Skin of body (tissue), 3 donors: ENCODE measurements at places on chromosomes 3 and 15.

- DNase-seq = peak; percentile 50
Measured at GRCh38 chr3:184155644-184156521, 706 bp downstream of the DVL3 start.

- no peak for DNase-seq
Measured at GRCh38 chr15:52392008-52392687, 96.5 kb upstream of the MYO5C start.

DNA sequence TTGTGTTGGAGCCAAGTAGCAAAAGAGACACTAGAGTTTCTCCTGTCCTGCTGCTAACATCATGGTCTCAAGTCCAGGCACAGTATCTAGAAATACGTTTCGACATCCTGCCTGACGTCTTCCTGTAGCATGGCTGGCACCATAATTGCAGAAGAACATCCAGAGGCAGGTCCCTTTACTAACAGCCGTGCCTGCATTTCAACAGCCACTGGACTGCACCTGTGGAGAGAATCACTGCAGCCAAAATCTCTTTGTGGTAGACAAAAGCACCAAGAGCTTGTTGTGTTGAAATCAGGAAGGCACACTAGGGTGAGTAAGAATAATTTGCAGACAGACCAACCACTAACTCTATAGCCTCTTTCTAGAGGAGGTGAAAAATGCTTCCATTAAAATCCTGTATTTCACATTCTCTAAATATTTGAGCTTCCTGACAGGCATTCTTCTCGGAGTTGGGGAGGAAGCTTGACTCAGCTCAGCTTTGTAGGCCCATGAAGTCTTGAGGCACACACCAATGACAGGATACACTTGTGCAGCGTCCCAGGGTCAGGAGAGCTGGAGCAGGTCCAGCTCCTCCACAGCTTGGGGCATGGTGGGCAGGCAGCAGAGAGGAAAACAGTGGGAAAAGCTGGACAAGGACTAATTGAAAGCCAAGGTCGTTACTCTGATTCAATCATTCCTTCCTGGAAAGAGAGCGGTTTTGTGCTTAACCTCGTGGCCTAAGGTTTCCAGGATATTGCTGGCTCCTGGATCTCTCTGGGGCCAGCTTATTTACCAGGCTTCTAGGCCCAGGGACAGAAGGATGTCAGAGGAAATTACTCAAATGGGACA is 244.9 kb downstream of the FAM43A start:
- peak; percentile 50 for DNase-seq

- peak; percentile 86 for DNase-seq
Measured at GRCh38 chr3:178352326-178353005, 183.8 kb upstream of the KCNMB2 start.

- DNase-seq = no peak
Measured at GRCh38 chr3:158568784-158569183, 2.2 kb upstream of the MLF1 start.

GRCh38 chr15:72426753-72427152 is 28.6 kb downstream of the TMEM202 start:
- no peak for DNase-seq

DNA sequence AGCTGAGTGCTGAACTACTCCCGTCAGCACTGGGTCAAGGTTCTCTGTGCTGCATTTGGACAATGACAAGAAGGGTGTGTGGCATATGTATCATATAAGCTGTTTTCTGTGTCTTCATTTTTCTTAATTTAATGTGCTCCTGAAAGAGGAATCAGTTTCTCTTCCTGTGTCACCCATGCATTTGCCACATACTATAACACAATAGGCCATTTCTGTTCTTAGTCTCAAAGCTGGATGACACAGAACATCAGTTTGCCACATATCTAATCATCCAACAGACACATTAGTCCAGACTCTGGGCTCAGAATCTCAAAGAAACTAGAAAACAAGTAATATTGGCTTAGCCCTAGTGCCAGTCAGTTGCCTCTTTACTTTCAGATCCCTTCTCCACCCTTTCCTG is 34.1 kb downstream of the CEP19 start:
- DNase-seq = no peak

DNA sequence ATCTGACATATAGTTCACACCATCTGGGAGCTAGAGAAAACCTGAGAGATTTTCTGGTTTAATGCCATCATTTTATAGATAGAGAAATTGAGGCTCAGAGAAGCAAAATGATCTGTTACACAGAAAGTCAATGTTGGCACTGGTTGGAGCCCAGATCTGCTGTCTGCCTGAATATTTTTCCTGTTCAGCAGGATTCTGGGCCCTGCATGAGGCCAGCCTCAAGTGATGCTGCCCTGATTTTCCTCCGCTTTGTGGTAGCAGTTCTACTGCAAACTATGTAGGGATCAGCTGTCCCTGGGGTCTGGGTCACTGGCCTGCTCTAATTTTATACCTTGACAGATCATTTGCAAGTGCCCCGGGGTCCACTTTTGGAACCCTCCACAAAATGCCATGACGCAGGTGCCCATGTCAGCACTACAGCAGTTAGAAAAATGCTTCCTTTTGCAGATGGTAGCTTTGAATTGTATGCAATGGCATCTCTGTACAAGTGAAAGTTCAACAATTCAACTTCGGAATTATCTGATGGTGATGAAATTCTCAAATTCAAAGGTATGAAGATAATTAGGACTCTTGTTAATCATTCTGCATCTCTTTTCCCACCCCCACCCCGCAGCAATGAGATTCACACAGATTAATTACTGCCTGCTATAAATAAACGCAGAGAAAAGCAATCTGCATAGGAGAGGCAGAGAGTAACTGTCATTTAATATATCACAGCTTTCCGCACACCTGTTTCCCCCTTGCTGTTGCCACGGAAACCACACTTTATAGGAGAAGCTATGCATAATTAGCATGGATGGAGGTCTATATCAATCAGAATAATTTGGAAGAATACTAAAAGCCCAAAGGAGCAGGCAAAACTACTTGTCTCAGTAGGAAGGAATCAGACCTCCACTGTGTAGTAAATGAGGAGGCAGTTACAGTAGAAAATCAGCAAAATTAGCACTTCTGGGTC is 222.6 kb downstream of the PDCD6IP start:
- DNase-seq = no peak

- no peak for DNase-seq
Measured at GRCh38 chr3:101780661-101781060, 1.6 kb downstream of the NXPE3 start.

DNA sequence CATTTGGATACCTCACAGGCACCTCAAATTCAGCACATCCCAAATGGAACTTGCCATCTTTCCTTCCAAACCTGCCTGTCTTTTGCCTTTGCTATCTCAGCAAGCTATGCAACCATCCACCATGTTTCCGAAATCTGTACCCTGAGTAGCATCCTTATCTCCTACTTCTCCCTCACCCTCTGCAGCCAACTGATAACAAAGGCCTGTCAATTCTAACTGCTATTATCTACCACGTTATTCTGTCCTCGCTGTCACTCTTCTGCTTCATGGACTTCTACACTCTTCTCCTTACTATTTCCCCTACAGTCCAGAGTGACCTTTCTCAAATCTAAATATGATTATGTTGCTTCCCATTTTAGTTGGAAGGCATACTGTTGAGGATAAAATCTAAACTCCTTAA is 25.5 kb upstream of the TAFA4 start:
- no peak for DNase-seq

GRCh38 chr15:91472316-91472756 is 372.3 kb downstream of the SV2B start:
- no peak for DNase-seq

GRCh38 chr3:40079847-40080240 is 229.7 kb upstream of the EIF1B start:
- DNase-seq = peak; percentile 90
